ENCODE measurements at places on chromosomes 2 and 18.

DNA sequence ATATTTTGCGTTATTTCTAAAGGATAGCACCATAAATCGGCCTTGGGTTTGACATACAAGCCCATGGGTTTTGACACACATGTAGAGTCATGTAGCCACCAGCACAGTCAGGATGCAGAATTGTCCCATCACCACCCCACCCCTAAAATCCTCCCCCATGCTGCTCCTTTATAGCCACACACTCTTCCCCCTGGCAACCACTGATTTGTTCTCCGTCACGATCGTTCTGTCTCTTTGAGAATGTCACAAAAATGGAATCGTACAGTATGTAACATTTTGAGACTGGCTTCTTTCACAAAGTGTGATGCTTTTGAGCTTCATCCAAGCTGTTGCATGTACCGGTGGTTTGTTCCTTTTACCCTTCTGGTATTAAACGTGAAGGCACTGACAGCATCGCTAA lies 39.1 kb downstream of the CRACDL start:
- no peak for DNase-seq

DNA sequence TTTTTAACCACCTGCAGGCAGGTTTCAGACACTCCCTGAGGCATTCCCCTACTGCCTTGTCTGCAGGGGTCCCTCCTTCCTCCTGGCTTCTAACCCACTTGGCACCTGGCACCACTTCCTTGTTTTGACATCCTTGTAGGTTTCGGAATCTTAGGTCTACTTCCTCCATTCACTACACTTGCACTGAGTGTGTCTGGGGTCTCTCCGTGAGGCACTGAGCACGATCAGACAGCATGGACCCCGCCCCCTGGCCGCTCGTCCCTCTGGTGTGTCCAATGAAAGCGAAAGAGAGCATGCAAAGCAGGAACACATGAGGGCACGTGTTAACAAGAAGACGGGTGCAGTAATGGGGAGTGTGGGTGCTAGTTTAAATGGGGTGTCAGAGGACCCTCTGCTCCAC lies 63.8 kb downstream of the HAUS1 start:
- DNase-seq: no peak

DNA sequence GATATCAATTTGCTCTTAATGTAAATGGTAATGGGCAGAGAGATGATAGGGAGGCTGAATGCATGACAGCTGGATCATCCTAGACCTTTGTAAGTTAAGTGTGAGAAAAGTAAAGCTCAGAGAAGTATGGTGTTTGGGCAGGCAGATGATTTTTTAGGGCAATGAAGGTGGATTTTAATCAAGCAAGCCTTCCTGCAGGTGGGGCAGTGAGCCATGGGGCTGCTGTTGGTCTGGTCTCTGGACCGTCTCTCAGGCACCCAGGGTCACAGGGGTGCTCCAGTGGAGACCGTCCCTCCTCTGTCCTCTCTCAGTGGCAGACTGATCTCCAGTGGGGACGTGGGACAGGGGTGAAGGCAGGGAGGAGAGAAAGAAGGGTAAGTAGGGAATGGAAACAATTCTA lies 69.8 kb upstream of the STK17B start:
- DNase-seq: no peak

DNA sequence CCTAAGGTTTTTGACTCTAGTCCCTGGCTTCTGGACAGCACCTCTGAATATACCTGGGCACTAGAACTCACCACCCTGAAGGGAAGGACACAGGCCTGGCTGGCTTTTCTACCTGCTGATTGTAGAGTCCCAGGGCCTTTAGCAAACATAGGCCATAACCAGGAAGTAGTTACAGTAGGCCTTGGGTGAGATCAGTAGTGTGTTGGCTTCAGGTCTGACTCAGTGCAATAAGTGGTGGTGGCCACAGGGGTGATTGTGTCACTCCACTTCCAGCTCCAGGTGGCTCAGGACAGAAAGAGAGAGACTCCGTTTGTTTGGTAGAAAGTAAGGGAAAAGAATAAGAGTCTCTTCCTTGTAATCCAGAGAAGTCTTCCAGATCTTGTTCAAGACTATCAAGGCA lies 101.7 kb upstream of the LGALSL start:
- DNase-seq: no peak
